M059J (cell line): ENCODE measurements at places on chromosomes 6 and 20.
A peak's percentile ranks its signal among the peaks of the same experiment; 100 is the strongest.

GRCh38 chr6:46935687-46936086 is 13.9 kb upstream of the ADGRF5 start:
- peak; percentile 65 for DNase-seq

- peak; percentile 39 for DNase-seq
Observed at GRCh38 chr6:138662471-138662870, 111.1 kb upstream of the CCDC28A start.

GRCh38 chr6:103797738-103798137 is 1062.0 kb downstream of the HACE1 start:
- DNase-seq = peak; percentile 1

DNA sequence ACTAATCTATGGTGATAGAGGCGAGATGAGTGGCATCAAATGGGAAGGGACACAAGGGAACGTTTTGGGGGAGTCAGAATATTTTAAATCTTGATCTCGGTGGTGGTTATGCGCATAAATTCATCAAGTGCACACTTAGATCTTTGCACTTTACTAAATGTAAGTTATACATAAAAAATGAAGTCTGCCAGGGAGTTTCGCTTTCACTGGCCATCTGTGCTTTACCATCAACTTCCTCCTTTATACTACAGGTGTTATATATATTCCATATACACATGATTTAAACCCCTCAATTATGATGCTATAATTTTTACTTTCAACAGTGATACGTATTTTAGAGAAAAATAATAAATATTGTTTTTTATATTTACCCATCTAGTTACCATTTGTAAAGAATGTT is 97.6 kb upstream of the AKIRIN2 start:
- DNase-seq = no peak

DNA sequence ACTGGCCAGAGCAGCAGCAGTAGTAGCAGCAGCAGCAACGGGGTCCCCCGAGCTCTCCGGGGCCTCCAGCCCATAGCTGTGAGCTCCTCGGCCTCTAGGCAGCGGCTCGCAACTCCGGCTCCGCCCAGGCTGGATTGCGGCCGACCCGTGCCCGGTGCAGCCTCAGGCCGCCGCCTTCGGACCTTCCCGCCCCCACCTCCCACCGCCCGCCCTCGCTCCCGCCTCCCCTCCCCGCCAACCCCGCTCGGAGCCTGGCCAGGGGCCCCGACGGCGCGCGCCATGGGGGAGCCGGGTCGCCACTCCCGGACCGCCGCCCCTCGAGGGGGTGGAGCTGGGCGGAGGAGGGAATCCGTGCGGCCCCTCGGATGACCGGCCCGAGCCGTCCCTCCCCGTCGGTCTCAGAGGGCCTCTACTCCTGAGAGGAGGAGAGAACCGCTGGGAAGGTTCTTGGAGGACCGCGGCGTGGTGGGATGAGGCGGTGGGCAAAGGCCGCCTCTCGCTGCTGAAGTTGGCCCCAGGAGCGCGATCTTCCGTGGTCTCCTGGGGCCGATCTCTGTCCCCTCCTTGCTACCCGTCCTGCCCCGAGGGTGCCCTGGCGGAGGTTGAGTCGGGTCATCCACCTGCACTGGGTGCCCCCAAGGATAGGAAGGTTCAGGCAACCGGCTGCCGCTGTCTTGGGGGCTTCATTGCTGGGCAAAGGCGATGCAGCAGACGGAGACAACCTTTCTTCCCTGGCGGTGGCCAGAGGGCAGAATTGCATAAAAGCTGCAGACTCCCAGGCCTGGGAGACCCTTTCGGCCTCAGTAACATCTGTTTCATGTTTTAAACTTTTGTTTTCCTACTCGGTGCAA is at the start of gene ADAM33:
Gene ADAM33 (minus strand): TSS at position 80 of the 851 bp plus-strand sequence. CDS start 6 bp downstream, at position 74.
- DNase-seq = no peak
